ENCODE measurements at places on chromosomes 5 and 9. TPM values are rescaled to one million over a fixed set of nuclear protein-coding genes. Genes with fewer than 3 reads are reported as not detected.

Gene SPINK6
- 0.59 TPM for total RNA-seq

DNA sequence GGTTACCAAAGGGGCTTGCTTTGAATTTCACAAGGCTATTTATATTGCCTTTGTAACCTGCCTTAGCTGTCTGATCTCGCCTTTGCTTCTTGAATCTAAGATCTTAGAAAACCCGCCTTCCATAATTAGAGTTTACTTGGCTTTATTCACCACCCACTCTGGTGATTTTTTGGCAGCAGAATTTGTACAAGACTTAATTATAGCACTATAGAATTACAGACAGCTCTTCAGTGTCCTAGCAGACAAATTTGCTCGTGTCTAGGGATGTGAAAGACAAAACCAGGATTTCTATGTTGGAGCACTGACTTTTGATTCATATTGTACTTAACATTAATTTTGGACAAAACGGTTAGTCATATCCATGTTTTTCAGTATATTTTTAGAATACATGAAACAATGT, 306.6 kb downstream of the ADGRV1 start:
- DNase-seq = no peak

DNA sequence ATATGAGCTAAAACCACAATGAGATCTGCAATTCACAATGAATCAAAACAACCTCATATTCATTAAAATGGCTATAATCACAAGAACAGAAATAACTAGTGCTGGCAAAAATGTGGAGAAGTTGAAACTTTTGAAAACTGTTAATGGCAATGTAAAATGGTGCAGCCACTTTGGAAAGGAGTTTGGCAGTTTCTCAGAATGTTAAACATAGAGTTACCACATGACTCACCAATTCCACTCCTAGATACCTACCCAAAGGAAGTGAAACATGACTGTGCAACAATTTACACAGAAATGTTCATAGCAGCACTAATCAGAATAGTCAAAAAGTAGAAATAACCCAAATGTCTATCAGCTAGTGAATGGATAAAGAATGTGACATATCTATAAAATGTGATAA, 862.2 kb downstream of the DTWD2 start:
- no peak for DNase-seq

- no peak for DNase-seq
Observed at GRCh38 chr9:35029852-35030251, 40.3 kb downstream of the DNAJB5 start.

GRCh38 chr5:57072218-57072892, 101.5 kb upstream of the GPBP1 start:
- no peak for DNase-seq

Gene C8G
- total RNA-seq = not detected

Gene ZBTB6
- 9.6 TPM for total RNA-seq

- no peak for DNase-seq
Observed at GRCh38 chr5:170854566-170854965, 7.3 kb upstream of the RANBP17 start.

Gene PCDHA4
- total RNA-seq = 0.23 TPM

Gene PFDN1
- 58.3 TPM for total RNA-seq

- DNase-seq = no peak
Observed at GRCh38 chr5:111232311-111233051, 8.3 kb downstream of the CAMK4 start.

DNA sequence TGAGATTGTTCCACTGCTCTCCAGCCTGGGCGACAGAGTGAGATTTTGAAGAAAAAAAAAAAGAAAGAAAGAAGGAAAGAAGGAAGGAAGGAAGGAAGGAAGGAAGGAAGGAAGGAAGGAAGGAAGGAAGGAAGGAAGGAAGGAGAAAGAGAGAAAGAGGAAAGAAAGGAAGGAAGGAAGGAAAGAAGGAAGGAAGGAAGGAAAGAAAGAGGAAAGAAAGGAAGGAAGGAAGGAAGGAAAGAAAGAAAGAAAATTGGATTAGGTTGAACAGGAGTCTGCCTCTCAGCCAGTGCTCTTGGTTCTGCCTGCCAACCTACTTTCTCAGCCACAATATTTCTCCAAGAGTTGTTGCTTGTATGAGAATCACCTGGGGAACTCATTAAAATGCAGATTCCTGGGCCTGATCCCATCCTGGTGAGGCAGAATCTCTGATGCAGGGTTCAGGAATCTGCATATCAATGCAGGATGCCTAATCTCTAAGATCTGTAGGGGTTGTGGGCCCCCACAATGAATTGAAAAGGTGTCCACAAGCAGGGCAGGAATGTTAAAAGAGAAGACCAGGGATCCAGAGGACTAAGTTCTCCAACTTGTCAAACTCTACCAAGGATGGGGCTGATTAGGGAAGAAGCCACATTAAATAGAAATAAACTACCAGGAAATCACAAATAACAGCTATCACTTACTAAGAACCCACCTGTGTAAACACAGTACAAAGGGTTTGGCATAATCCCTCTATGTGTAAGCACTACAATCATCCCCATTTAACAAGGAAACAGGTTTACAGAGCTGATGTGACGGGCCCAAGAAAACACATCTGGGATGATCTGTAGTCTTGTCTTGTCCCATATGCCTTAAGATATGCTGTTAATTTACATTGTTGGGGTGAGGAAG, 23.4 kb upstream of the GALNT10 start:
- no peak for DNase-seq

Data from lower leg skin (tissue), 4 donors.